Stimulated activated CD4-positive, alpha-beta T cell treated with anti-CD3 and anti-CD28 coated beads, Interleukin-12 subunit alpha, Interleukin-12 subunit beta, amount 100 ng/mL, for 24 hours (primary cell): ENCODE measurements at places on chromosomes 11 and 22.

DNA sequence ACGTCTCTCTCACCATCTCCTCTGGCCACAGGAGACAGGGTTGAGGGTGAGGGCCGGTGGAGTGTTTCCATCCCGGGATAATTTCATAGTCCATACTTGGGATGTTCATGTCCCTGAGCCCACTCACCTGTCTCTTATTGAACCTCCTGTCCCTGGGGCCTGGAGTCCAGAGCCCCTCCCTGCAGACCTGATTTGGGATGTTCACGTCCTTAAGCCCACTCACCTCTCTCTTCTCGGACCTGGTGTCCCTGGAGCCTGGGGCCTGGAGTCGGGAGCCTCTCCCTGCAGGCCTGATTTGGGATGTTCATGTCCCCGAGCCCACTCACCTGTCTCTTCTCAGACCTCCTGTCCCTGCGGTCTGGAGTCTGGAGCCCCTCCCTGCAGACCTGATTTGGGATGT lies 868.2 kb downstream of the BRD1 start:
- no peak for DNase-seq

DNA sequence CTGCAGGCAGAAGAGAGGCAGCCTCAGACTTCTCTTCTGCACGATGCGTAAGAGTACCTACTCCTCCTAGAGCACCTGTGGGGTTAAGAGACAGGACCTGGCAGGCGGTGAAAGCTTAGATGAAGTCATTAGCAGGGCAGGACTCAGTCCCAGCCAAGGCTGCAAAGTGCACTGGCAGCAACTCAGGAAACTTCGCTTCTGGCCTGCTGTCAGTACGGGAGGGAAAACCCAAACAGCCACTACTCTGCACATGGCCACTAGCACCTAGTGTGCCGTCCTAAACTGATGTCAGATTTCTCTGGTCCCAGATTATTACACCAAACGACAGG lies 8.8 kb upstream of the KLHL35 start:
- no peak for DNase-seq

DNA sequence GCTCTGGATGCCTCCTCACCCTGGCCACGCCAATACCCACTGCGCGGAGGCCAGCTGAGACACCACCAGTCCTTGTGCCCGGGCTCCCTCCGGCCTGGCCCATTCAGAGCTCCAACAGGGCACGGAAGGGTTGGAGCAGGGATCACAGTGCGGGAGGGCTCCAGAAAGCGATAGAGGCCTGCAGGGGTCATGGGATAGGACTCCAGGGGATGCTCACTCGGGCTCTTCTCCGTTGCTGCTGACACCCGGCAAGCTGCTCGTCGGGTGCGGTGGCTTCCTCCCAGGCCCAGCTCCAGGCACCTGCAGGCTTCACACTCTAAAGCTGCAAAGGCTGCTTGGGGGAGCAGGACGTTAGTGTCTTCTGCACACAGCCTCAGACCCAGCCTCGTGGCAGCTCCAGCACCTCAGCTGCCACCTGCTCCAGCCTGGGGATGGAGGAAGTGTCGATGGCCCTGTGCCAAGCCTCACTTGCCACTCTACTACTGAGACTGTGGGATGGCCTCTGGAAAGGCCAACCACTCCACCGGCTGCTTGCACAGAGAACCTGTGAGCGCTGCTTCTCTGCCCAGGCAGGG lies 10.6 kb downstream of the WNT7B start:
- no peak for DNase-seq

- no peak for DNase-seq
Measured at GRCh38 chr11:64713016-64713707, 9.8 kb downstream of the NRXN2 start.
